Right hindlimb (tissue), 1 donor: ENCODE measurements at places on chromosomes 11 and 22.

DNA sequence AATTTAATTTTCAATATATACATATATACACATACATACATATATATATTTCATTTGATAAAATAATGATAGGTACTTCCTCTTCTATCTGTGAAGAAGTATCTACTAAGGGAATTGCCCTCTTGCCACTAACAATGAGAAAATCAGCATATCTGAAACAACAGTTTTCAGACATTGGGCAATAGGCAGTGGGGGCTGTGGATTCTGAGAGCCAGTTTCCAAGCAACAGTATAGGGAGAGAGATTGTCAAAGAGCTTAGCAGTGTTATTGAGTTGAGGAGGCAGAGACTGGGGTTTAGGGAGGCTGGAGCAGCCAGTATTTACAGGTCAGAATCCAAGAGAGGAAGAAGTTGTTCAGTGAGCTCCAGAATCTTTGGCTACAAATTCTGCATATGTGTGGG lies 119.3 kb downstream of the ARFGAP2 start:
- DNase-seq, result no peak

DNA sequence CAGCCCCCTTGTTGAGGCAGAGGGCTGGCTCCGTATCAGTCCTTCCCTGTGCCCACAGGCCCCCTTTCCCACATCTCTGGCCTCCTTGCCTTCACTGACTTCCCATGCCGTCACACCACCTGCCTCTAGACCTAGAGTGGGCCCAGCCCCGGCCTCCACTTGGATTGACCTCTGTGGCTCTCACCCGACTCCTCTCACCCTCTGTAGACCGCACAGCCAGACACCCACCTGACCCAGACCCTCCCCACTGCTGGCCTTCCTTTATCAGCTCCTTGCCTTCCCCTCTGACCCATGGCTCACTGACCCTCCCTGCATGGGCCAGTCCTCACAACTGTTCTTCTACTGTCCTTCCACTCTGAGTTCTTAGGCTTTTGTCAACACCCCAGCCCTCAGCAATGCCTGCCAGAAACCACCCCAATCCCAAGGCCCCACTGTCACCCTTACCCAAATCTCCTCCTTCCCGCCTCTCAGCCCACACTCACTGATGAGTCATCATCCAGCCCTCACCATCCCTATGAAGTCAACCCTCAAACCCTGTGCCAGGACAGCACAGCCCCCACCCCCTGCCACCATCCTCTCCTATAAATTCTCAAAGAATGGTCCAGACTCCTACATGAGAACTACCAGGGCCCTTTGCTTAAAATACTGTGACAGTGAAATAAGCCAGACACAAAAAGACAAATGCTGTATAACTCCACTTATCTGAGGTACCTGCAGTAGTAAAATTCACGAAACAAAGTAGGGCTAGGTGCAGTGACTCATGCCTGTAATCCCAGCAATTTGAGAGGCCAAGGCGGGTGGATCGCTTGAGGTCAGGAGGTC lies 53.4 kb downstream of the SCGB1A1 start:
- DNase-seq, result no peak

GRCh38 chr11:119085437-119085847 lies 761 bp downstream of the HMBS start:
- no peak for DNase-seq

- no peak for DNase-seq
Observed at GRCh38 chr11:66012946-66013761, 1.3 kb downstream of the CST6 start.

DNA sequence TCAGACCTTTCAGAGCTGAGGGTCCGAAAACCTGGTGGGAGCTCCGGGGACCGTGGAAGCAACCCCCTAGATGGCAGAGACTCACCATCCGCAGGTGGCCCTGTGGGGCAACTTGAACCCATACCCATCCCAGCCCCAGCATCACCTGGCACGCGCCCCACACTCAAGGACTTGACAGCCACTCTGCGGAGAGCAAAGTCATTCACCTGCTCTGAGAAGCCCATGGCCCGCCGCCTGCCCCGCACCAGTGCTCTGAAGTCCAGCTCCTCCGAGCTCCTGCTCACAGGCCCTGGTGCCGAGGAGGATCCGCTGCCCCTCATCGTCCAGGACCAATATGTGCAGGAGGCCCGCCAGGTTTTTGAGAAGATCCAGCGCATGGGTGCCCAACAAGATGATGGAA lies 2.0 kb downstream of the ARHGEF17 start:
- no peak for DNase-seq

DNA sequence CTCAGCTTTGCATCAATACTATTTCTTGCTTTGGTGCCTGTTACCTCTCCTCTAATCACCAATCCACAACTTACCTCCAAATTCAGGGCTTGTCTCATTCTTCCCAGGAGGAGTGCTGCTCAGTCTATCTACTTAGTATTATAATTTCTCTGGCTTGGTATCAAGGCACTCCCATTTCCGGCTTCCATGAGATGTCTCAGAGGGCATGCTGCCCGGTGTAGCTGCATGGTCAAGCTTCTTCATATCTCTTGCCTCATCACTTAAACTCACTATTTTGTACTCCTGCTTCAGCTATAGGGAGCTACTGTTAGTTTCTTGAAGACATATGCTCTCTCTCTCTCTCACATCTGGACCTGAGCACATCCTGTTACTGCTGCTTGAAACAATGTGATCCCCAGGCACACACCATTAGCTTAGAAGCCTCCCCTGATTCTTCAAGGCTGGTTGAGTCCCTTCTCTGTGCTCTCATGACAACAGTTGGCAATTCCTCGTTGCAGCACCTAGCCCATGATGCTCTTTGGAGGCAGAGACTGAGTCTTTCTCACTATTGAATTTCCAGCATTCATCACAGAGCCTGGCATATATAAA lies 182.8 kb upstream of the SYN3 start:
- no peak for DNase-seq

DNA sequence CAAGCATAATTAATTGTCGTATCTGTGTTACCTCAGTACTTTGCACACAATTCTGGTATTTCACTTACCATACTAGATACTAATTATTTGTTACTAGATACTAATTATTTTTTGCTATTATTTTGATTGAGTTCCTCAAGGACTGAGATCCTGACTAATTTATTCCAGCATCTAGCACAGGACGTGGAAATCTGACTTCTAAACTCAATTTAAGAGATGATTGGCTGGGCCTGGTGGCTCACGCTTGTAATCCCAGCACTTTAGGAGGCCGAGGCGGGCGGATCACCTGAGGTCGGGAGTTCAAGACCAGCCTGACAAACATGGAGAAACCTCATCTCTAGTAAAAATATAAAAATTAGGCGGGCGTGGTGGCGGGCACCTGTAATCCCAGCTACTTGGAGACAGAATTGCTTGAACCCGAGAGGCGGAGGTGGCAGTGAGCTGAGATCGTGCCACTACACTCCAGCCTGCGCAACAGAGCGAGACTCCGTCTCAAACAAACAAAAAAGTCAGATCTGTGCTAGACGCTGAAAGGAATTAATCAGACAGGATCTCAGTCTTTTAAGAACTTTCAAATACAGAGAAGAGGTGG lies 527 bp upstream of the MRPL48 start:
- DNase-seq, result no peak

GRCh38 chr22:46244771-46245170 lies 5.3 kb downstream of the CDPF1 start:
- no peak for DNase-seq

DNA sequence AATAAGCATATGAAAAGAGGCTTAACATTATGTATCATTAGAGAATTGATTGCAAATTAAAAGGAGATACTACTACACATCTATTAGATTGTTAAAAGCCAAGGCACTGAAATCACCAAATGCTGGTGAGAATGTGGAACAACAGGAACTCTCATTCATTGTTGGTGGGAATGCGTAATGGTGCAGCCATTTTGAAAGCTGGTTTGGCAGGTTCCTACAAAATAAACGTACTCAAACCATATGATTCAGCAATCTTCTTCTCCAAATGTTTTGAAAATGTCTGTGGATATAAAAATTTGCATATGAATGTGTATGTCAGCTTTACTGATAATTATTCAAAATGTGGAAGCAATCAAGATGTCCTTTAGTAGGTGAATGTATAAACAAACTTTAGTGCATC lies 176.4 kb upstream of the PLET1 start:
- DNase-seq, result no peak

DNA sequence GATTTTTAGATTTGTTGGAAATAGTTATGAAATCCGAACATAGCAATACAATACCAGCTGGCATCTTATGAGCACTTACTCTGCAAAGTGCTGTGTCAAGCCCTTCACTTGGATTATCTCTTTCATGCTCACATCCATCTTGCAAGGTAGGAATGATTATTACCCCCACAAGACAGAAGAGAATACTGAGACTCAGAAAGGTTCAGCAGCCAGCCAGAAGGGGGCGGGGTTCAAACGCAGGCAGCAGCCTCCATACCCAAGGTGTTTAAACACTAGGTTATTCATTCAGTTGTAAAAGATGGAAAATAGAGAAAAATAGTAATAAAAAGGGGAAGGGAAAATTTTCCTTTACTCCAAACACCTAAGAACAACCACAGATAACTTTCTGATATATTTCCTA lies 158.5 kb downstream of the CCDC34 start:
- no peak for DNase-seq

- DNase-seq, result no peak
Observed at GRCh38 chr22:47149976-47150375, 387.5 kb downstream of the TBC1D22A start.

GRCh38 chr11:33065445-33066178 lies 26.2 kb downstream of the TCP11L1 start:
- DNase-seq, result peak; percentile 75

DNA sequence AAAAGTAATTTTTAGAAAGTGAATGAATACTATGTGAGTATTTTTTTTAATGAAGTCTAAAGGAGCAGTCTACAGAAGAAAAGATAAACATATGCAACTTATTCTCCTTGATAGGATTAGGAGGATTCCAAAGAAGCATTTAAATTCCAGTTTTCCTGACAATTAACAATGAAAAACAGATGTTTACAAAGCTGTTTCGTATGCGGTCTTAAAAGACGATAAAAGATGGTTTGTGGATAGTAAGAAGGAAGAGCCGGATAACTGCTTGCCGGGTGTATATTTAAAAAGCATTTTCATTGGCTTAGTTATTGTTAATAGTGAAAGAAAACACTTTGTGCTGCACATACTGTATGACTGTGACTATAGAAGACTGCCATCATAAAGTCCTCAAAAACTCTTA lies 120.0 kb upstream of the C11orf58 start:
- no peak for DNase-seq

DNA sequence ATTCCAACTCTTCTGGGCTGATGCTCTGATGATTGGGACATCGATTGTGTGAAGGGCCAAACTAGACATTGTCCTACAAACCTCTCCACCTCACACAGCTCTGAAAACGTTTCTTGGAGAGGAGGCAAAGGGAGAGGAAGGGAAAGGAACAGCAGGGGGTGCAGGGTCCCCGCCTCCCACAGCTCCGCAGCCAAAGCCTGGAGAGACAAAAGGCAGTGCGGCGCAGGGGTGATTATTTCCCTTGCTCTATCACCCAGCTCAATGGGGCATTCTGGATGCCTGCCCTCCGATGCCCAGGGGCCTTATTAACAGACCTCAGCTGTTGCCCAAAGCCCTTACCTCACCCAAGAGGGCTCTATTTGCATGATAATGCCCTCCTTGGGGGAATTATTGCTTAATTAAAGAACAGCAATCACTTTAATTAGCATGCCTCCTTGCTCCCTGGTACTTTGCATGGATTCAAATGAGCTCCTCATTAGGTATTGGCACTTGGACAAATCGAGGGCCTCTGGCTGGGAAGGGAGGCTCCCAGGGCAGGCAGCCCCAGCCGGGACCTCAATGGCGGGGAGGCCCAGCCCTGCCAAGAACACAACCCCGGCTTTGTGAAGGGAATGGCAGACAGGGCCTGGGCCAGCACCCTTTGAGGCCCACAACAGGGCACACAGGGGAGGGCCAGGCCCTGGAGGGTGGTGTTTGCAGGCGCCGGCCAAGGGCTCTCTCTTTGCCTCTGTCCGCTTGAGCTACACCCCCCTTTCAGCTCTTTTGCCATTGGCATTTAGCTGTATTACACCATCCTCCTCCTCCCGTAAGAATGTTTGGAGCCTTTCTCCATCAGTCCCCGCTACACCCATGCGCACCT lies 19.8 kb upstream of the CDON start:
- DNase-seq, result no peak

GRCh38 chr11:128391811-128392210 lies 195.5 kb downstream of the ETS1 start:
- no peak for DNase-seq

- DNase-seq, result no peak
Observed at GRCh38 chr11:37511425-37511933, 913.4 kb upstream of the RAG2 start.

- no peak for DNase-seq
Observed at GRCh38 chr11:47154616-47155570, 21.8 kb downstream of the ARFGAP2 start.

- DNase-seq, result no peak
Observed at GRCh38 chr22:44453441-44454112, 44.5 kb downstream of the RTL6 start.

GRCh38 chr11:98793276-98793675 lies 227.5 kb upstream of the CNTN5 start:
- no peak for DNase-seq

GRCh38 chr11:97622795-97623194 lies 1233.0 kb downstream of the JRKL start:
- no peak for DNase-seq

DNA sequence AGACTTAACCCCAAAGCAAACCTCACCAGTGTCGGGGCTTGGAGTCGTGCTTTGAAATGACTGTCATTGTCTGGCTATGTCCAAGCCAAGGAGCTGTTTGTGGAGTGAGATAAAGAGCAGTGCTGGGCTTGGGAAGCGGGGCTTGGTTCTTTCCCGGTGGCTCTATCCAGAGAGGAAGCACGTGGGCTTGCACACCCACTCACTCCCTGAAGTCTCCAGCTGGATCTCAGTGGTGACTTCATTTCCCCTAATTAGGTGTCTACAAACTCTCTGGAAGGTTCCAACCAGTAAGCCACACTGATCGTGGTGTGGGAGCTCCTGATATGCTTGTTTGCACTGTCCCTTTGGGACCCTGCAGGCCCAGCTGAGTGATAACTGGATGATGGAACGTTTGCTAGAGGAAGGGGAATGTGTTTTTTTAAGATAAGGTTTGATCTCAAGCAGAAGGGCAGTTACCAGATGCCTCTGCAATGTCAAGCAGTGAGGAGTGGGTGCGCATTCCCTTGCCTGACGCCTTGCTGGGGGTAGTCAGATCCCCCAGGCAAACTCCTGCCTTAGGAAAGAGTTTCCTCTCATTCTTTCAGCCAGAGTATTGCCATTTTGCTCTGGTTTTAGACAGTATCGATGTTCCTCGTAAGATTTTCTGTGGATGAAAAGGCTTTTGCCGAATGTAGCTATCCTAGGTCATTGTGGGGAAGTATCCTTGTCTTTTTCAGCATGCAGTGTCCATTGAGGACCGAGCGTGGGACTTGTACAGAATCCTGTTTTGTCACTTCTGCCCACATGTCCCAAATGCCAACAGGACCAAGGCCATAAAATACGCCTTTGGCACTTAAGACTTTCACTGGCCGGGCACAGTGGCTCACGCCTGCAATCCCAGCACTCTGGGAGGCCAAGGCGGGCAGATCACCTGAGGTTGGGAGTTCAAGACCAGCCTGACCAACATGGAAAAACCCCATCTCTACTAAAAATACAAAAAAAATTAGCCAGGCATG lies 90.9 kb downstream of the MICAL2 start:
- DNase-seq, result peak; percentile 71
